Activated naive CD4-positive, alpha-beta T cell treated with anti-CD3 and anti-CD28 coated beads for 36 hours (primary cell): ENCODE measurements at places on chromosomes 3 and 15.

DNA sequence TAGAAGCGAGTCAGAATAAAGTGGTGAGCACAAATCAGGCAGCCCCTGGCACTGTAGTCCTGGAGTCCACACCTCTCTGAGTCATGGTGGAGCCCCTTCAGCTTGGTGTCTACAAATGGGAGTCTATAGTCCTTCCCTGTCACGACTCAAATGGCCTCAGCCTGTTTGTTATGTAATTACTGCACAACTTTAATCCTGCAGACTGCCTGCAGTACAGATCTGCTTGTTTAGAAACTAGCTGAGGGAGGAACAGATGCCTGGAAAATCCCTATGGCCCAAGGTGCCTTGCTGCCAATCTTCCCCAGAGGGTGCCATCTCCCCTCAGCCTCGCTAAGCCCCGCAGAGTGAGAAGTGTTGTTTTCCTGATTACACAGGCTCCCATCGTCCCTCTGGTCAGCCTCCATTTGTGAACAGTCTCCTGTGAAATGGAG, 3.9 kb upstream of the CXCR6 start:
- DNase-seq, result peak; percentile 19

DNA sequence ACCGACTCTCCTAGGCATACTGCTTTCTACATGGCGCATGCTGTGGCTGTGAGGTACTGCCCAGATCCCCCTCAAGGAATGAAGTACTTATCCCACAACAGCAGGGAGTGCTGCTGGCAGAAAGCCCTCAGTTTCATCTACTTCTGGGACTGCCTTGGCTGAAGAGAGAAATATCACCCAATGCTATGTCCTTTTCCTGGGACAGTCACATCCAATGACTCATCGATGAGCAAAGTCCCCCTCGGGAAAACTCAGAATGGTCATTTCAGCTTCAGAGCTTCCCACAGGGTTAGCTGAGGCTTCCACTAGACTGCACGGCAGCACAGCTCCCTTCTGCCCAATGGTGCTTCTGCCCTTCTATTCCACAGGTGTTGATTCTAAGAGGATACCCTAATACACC, 3.6 kb upstream of the NMD3 start:
- no peak for DNase-seq

DNA sequence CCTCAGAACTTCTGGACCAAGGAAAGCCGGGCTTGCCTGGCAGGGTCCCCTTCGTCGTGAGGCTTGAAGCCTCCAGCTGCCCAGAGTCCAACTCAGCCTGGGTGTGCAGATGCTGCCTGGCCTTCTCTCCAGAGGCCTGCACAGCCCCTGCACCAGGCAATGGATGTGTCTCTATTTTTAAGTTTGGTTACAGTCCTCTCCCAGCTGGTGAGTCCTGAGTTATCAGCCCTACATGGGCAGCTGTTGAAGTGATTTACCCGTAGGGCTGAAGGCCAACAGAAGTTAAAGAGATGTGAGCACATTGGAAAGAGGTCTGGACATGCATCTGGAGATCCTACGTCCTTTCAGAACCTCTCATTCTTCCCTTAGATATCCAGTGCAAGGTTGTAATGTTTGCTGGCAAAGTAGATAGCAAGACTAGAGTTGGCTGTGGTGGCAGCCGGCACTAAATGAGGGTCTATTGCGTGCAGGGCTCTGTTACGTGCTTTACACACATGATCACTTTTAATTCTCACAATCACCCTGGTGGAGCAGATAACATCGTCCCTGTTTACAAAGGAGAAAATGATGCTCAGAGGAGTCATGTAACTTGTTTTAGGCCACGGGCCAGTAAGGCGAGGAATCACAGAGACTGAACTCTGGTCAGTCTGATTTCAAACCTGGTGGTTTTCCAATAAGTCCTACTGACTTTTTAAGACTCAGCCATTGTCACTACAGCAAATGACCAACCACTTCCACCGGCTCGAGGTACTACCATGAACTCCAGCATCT, 9.9 kb downstream of the FYCO1 start:
- DNase-seq, result no peak

DNA sequence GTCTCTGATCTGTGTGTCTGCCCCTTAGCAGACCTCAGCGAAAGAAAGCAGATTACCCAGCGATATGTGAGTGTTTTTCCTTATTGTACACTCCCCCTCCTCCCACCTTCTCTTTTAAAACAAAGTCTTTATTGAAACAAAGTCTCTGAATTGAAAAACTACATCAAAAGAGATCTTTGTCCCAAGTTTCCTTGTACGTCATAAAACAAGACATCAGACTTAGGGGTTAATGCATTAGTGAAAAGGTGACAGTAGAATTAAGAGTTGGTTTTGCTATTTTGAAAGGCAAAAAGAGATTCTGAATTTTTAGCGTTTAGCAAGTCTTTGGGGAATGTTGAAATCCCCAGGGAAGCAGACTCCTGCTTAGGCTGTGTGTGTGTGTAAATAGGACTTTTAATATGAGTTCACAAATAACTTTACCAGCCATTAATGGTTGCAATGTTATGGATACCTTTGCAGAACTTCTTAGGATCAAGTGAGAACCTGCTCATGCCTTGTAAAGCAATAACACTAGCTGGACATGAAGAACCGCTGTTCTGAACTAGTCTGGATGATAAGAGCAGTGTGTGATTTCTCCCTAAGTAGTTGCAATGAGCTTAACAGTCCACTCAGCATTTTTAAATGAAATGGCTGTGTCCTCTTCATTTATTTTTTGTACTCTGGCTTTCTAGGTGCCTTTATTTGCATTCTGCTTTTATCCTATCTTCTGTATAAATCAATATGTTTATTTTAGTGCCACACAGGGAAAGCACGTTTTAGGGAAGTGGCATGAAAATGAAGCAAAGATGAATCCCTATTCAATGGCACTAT, 136.6 kb downstream of the MCTP2 start:
- no peak for DNase-seq

GRCh38 chr3:136783708-136784191, 31.6 kb upstream of the STAG1 start:
- no peak for DNase-seq

DNA sequence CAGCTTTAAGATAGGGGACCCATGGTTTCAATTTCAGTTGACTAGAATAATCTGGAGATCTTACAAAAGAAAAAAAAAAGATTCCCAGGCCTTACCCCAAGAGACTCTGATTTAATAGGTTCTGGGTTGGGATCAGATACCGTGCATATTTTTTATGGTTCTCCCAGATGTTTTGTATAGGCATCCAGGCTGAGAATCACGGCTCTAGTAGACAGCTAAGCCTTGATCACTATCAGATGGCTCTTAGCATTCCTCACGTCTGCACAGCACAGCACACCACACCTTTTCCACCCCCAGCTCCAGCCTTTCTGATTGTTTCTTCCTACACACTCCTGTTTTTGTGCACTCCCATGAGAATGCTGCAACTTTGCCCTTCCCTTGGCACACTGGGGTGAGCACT, 40.8 kb downstream of the TMEM45A start:
- no peak for DNase-seq

DNA sequence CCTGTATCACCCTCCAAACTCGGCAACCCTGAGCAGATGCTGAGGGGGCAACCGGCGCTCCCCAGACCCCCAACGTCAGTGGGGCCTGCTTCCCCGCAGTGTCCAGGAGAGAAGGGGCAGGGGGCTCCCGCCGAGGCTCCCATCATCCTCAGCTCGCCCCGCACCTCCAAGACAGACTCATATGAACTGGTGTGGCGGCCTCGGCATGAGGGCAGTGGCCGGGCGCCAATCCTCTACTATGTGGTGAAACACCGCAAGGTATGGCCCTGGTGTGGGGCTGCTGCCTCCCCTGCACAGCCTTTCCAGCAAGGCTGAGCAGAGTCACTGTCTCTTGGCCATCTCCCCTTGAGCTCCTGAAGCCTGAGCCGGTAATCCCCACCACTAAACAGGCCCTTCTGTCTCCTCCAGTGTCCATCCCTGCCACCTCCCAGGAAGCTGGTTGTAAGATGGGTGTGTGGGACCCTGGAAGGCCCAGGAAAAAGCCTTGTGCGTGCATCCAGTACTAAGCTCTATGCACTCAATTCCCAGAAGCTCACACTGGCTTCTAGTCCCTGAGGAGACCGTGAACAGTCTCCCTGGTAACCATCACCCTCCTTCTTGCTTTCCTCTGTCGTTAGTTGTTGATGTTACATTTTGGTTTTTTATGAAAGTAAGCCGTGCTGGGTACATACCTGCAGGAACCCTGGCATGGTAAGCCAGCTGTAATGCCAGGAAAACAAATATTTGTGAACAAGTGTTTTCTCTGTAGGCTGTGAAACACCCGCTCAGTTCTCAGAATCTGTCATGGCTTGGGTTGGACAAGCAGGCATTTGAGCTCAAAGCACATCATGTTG, 63.3 kb downstream of the BOC start:
- DNase-seq, result no peak

DNA sequence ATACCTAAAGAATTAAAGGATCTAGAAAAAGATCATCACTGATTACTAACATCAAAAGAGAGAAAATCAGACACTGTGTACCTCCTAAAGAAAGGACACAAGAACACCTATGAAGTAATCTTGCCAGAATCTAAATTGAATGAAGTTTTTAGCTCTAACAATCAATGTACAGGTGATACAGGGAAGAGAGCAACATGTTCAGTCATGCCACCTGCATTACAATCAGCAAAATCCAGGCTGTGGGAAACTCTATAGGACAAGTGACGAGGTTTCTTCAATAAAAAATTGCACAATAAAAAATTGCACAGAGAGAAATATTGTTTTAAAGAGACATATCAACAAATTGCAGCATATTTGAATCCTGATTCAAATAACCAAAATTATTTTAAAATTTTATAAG, 93.3 kb downstream of the SEMA5B start:
- no peak for DNase-seq

DNA sequence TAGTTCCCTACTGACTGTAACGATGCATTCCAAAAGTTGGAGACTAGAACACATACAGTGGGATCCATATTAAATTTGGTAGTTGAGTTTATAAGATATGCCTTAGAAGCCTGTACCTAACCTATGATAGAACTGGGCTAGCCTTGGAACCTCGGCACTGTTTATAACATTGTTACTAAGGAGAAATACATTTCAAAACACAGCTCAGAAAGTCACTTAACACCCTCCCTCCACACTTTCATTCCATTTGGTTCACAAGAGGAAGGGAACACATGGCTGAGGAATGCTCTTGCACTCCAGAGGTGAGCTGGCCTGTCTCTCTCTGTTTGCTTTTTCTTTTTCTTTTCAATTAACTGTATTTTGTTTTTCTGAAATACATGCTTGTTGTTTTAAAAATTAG, 48.7 kb upstream of the TSC22D2 start:
- no peak for DNase-seq

DNA sequence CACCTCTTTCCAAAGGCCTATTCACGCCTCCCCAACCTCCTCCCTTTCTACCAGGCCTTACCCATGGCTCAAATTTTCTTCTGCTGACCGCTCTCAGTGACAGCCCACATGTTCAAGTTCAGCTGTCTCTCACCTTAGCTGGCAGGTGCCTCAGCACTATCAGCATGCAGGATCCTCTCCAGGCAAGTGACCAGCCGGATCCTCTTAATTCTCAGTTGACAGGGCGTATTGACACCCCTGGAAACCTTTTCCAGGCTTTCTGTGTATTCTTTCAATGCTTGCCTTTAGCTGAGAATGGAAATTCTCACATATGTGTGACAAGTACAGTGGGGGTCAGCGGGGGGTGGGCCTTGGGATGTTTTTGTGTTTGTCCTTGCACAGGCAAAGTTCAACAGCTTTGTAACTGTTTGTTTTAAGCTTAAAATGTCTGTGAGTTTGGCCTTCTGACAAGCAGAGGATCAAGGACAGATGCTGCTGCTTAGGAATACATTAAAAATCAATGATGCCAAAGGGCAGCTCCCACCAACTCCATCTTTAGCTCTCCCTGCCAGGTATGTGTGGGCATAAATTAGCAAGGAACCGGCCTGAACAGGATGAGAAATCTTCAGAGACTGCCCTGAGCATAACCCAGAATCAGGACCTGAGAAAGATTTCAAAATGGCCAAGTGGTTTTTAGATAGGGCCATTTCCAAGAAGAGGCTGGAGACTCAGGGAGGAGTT, 17.4 kb upstream of the BDH1 start:
- no peak for DNase-seq

DNA sequence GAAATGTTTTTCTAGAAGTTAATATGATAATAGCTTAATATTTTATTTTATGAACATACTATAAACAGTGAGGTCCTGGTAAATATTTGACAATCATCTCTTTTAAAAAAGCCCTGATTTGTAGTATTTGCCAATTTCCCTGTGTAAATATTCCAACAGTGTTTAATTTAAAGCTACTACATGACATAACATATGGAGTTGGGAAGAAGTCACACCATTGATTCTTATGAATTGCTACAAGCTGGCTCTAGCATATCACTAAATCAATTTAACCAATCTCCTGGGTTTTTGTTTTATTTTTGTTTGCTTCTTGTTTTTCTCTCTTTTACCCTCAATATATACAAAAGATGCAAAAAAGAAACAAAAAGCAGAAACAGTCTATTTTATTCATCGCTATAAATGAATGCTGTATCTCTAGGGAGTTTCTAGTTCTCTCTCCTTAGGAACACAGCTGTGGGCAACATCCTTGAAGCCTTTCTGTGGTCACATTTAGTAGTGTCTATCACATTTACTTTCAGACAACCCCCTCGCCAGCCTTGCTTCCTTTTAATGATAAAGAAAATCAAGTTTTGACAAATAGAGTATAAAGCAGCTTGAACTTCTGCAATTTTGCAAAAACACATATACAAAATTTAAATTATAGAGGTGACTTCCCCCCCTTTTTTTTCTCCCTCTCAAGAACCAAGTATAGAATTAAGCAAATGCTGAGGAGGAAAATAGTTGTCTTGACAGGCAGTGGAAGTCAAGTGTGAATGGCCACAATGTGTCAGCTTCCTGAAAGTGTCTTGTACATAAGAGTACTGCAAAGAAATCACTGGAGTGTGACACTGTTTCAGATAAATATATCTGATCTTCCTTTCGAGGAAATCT, 21.4 kb downstream of the CCR1 start:
- DNase-seq, result no peak

DNA sequence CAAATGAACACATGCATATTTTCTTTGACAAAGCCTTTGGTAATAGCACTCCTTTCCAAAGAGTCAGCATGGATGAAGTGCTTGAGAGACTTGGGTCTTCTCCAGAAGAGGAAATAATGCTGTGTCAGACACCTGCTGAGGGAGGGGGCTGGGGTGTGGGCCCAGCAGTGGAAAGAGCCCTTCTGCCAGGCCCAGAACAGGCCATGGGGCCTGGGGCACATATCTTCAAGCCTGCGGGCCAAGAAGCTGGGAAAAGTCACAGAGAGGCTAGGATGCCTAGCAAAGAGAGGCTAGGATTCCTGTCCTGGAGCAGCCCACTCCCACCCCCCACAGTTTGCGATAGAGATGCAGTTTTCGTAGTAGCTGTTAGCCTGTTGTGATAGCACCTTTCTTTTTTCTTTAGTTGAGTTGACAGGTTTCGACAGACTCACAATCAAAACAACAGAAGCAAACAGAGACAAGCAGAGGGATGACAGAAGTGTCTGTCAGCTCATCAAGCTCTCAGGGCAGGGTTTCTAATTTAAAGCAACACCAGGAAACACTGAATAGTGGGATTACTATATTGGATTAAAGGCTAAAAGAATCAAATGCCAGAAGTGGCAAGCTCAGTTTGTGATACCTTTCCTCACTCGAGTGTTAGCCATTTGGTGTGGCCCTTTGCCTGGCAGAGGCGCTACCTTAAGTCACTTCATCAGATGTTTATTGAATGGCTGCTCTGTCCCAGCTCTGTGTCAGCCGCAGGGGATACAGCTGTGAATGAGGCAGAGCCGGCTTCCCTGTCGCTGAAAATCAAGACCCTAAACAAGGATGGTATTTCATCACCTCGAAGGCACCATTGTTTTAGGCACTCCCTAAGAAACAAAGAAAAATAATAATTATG, 19.0 kb downstream of the CMTM7 start:
- no peak for DNase-seq
